MCF 10A (cell line): ENCODE measurements at places on chromosomes 16 and 17. TPM values are rescaled to one million over a fixed set of nuclear protein-coding genes. Genes with fewer than 3 reads are reported as not detected.

The HOXB1 gene
- total RNA-seq: not detected in 2 replicates

The USP43 gene
- total RNA-seq: 1.9 and 3.2 TPM in 2 replicates

DNA sequence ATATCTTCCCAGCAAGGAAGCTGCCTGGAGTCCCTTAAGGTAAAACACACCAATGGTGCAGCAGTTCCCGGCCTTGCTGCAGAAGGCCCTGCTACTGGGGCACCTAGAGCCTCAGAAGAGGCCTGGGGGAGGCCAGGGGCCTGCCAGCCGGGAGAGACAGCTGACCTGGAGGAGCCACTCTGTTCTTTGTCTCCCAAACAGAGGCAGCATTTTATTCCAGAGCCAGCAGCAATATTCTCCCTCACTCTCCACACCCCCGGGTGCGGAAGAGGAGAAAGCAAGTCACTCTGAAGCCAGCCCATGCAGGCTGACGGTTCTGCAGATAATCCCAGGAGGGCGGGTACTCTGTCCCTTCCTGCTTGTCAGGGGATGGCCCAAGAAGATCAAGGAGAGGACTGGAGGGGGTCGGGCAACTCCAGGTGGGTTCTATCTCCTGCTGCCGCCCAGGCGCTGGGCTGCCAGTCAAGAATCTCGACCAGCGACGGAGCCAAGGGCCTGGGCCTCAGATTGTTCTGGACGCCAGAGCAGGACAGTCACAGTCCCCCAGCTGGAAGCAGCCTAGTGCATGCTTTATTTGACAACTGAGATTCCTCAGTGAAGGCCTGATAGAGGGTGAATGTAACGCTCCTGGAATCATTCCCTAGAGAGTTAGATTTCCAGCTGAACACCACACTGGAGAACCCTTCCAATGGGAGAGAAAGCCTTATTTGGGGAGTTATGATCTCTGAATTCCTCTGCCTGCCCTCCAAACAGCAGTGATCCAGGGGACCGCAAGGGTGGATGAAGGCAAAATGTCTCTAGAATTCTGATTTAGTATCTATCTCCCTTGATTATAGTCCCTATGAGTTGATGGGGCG lies 1.1 kb upstream of the KIFC3 start:
- DNase-seq: no peak

- peak; percentile 82 for DNase-seq
Measured at GRCh38 chr17:924711-925475, 54.7 kb downstream of the NXN start.

- DNase-seq: no peak
Measured at GRCh38 chr16:81831722-81832126, 52.6 kb downstream of the PLCG2 start.

DNA sequence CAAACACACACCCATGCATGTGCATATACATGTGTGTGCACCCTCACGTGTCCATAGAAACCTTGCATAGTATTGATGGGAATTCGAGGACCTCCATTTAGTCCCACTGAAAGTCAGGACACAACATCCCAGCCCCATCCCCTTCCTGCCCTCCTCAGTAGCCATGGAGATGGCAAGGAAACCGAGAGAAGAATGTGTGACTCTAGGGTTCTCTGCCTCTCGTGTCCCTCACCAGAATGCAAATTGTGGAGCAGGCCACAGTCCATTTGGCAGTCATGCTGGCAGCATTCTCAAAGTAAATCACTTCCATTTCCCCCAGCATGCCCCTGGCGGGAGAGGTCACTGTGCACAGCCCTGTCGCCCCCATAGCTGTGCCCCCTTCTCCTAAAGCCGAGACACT lies 141.1 kb downstream of the MSI2 start:
- DNase-seq: no peak

DNA sequence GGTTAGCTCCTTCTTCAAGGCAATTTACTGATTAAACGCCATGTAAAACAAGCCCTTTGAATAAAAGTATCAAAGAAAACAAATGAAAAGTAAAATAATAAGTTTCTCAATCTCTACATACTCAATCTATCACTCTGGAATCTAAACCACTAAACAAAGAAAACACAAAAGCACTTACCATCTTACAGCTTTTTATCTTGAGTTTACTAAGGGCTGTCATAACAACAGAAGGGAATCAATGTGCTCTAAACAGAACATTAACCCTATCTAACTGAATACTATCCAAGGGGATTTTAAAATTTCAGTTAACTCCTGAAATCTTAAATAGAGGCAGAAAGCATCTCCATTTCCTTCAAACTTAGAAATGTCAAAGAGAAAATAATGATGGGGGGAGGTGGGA lies 3.4 kb downstream of the SKA2 start:
- DNase-seq: no peak

GRCh38 chr16:7546948-7547347 lies 214.3 kb downstream of the RBFOX1 start:
- DNase-seq: no peak

The MYH1 gene
- not detected in 2 replicates for total RNA-seq

The TMEM238L gene
- not detected in 2 replicates for total RNA-seq

GRCh38 chr16:9703731-9704130 lies 478.5 kb downstream of the GRIN2A start:
- no peak for DNase-seq

DNA sequence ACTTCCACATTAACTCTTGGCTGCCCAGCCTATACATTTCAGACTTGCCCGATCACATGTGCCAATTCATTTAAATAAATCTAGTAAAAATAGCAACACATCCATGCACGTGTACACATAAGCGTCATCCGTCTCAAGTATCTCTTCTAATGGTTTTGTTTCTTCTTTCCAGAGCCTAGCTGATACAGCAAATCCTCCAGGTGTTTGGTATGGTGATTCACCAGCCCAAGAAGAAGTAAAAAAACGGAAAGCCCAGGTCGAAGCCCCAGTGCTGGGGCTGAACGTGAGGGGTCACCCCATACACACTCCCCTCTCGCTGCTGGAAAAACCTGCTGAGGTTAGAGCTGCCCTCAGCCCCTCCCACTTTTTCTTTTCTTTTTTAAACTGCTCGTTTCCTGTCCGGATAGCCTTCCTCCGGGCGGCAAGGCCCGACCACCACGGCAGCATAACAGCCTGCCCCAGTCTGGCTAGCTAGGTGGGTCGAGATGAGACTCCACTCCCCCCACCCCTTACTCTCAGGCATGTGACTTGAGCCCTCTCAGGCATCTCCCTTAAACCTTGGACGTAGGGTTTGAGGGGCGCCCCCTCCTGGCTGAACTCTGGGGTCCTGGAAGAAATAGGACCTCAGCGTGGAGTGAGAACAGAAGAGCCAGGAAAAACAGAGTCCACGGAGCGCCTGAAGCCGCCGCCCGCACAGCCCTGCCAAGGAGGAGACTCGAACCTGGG lies 13.9 kb upstream of the OR1F1 start:
- peak; percentile 43 for DNase-seq

The ASIC2 gene
- total RNA-seq: not detected in 2 replicates
